Thoracic aorta (tissue), 2 donors: ENCODE measurements at places on chromosomes 2 and 18. TPM values are rescaled to one million over a fixed set of nuclear protein-coding genes. Genes with fewer than 3 reads are reported as not detected.
A peak's percentile ranks its signal among the peaks of the same experiment; 100 is the strongest.

The SCTR gene
- not detected for total RNA-seq

The EIPR1 gene
- 40.6 TPM for total RNA-seq

The ALLC gene
- total RNA-seq = not detected

The COL6A3 gene
- 155 TPM for total RNA-seq

The RNASEH1 gene
- total RNA-seq = 15.0 TPM

The OR6B3 gene
- not detected for total RNA-seq

- no peaks in the 10 kb centered on the region for H3K27me3 ChIP-seq
- no peak overlapping the region for H3K4me3 ChIP-seq
- H3K27ac ChIP-seq = no peak overlapping the region
- DNase-seq = no peak
- H3K4me1 ChIP-seq = no peaks in the 10 kb centered on the region
- no peaks in the 10 kb centered on the region for H3K36me3 ChIP-seq
These were observed 797.0 kb downstream of the METTL4 start for GRCh38 chr18:1774261-1774660.

DNA sequence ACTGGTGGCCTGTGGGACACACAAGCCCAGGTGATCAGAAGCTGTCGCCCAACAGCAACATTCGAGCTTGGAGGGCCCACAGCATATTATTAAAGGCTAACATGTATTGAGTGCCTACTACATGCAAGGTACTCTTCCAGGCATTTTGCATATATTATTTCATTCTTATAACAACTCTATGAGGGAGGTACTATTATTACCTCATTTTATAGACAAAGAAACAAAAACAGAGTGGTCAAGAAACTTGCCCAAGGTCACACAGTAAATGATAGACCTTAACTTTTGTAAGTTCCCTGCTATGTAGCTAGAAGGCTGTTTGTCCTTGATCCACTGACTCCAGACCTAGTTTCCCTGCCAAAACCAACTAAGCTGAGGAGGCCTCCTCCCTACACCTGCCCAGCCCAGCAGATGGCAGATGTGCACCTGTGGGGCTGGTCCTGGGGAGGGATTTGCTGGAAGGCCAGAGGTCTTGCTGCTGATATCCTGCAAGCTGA, 35.7 kb downstream of the KANSL3 start:
- no peak for DNase-seq
- H3K4me3 ChIP-seq = no peak overlapping the region
- H3K4me1 ChIP-seq = peaks cover 8% of the 10 kb centered on the region

DNA sequence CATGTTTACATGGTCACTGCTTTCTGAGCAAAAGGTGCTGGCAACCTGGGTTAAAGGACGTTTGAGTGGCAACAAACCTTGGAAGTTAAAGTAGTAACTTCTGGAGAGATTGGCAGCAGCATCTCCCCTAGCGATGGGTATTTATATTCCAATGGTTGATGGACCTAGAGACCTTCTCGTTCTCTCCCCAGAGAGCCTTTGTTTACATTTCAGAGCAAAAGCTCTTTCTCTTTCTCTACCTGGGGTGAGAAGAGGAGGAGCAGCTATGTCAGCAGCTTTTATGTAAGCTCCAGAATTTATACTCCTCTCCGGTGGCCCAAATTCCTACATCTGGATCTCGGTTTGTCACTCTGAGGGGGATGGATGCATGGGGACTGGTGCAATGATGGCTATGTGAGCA, 213.7 kb upstream of the ARL4C start:
- H3K36me3 ChIP-seq = no peaks in the 10 kb centered on the region
- H3K4me3 ChIP-seq = no peak overlapping the region
- H3K4me1 ChIP-seq = no peaks in the 10 kb centered on the region

GRCh38 chr2:230928701-230929380, 3.8 kb upstream of the GPR55 start:
- no peak overlapping the region for H3K4me3 ChIP-seq
- no peaks in the 10 kb centered on the region for H3K4me1 ChIP-seq
- no peak for DNase-seq
- H3K27ac ChIP-seq = no peak overlapping the region
- no peaks in the 10 kb centered on the region for H3K36me3 ChIP-seq
- no peaks in the 10 kb centered on the region for H3K27me3 ChIP-seq

DNA sequence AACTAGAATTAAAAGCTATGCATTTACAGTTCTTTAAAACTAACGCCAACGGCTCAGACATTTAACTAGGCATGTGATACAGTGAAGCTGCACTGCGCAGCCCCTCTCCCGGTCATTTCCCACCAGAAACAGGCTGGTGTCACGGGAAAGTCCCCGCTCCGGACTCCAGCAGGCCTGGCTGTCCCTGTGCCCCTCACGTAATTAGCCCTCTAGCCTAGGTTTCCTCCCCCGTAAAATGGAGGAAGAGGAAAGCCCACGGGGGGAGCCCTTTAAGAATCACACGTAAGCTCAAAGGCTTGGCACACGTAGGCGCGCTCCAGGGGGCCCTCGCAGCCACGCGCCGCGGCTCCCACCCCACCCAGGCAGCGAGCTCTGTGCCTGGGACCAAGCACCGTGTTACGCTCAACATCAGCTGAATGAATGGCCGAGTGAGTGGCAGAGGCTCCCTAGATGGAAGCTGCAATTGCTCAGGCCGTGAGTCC, 48.0 kb downstream of the KCNIP3 start:
- no peaks in the 10 kb centered on the region for H3K36me3 ChIP-seq
- peak overlapping the region; percentile 94 for H3K4me3 ChIP-seq
- no peak for DNase-seq
- peak overlapping the region; percentile 23 for H3K27ac ChIP-seq
- H3K27me3 ChIP-seq = no peaks in the 10 kb centered on the region

DNA sequence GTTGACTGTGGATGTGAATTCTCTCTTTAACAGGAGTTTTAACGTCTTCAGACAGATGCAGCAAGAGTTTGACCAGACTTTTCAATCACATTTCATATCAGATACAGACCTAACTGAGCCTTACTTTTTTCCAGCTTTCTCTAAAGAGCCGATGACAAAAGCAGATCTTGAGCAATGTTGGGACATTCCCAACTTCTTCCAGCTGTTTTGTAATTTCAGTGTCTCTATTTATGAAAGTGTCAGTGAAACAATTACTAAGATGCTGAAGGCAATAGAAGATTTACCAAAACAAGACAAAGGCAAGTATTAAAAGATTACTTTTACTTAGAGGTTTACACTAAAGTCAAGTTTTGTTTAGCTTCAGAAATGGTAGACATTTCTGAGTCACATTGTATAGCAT, 30.2 kb upstream of the TYMS start:
- H3K27ac ChIP-seq = no peak overlapping the region
- no peaks in the 10 kb centered on the region for H3K27me3 ChIP-seq
- H3K36me3 ChIP-seq = no peaks in the 10 kb centered on the region
- H3K4me1 ChIP-seq = no peaks in the 10 kb centered on the region

DNA sequence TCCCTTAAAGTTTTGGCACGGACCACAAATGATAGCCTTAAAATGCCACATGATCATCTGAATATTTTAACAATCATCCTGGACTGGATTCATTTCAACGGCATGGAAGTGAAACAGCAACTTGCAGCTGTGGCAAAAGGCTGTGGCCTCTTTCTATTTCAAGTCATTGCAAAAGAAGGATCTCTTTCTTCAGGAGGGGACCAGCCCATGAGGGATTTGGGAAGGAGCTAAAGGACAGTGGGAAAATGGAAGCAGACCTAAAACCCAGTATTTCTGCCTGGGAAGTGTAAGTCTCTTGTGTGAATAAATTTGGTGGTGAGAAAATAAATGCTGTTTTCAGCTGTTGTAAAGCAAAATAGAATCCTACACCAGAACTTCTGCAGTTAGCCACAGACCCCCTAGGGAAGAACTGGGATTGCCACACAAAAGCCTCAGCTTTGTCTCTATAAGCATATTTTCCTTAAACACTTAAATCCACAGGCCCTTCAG, 107.3 kb upstream of the ZFP36L2 start:
- no peaks in the 10 kb centered on the region for H3K36me3 ChIP-seq
- no peaks in the 10 kb centered on the region for H3K27me3 ChIP-seq
- H3K4me1 ChIP-seq = peaks cover 38% of the 10 kb centered on the region
- peak overlapping the region; percentile 81 for H3K27ac ChIP-seq

DNA sequence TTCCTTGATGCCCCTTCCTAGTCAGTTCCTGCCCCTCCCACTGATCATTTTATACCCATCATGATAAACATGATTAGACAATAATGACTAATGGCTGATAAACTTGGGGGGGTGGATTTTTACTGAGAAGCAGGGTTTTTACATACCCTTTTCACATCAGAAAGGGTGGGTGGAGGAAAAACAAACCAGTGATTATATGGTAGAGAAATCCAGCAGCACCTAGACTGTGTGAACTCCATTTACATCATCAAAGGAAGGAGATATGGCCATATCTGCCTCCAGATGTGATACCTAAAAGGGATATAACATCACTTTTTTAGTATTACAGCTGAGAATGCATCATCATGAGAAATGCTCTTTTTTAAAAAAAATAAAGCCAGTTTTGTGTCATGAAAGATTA, 89.9 kb downstream of the ANKRD12 start:
- peaks cover 5% of the 10 kb centered on the region for H3K36me3 ChIP-seq
- no peak overlapping the region for H3K27ac ChIP-seq
- H3K4me1 ChIP-seq = peaks cover 3% of the 10 kb centered on the region
- no peak for DNase-seq
- H3K4me3 ChIP-seq = no peak overlapping the region
- H3K27me3 ChIP-seq = no peaks in the 10 kb centered on the region
